Germinal center (tissue), 1 donor: ENCODE measurements at places on chromosomes 1 and 21.

GRCh38 chr1:187516874-187517273 is 688.1 kb downstream of the PLA2G4A start:
- DNase-seq, result no peak

DNA sequence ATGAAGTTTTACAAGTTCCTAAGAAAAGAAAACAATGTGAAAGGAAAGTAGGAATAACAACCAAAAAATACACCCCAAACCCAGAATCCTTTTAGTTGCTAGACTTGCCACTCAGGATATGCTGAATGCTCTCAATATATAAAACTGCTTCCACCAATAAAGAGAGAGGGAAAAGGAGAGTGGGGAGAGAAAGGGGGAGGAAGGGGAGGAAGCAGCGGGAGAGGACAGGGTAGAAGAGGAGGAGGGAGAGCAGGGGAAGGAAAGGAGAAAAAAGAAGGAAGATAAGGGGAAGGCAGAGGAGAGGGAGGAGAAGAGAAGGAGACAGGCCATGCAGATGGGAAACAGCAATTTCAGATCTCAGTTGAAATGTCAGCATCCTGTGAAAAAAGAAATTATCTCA is 198.4 kb downstream of the VAV3 start:
- no peak for DNase-seq

DNA sequence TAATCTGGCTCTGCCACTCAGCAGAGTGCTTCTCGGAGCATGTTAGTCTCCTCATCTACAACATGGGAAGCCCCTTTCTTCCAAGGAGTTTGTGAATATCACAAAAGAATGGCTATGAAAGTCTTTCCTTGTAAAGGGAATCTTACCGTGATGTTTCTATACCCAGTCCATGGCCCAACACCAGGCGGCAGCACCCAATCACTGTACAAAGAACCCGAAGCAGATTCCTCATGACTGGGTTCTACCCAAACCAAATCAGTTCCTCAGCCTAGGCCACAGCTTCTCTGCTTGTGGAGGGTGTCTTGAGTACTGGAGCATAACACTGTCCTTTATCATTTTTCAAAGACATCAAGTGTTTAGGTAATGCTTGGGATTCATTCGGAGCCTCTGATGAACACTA is 16.6 kb upstream of the SLFNL1 start:
- DNase-seq, result no peak

DNA sequence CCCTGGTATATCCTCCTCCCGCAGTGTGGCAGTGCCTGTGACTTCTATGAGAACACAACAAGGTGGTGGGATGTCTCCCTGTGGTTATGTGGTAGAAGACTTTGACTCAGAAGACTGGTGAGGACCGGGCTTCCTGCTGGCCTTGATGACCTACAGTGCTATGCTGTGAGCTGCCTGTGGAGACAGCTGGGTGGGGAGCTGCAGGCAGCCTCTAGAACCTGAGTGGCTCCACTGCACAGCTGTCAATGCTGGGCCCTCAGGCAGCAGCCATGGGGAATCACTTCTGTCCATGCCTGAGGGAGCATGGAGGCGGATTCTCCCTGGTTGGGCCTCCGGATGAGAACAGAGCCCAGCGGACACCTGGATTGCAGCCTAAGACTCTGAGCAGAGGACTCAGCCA is 14.9 kb downstream of the SLC1A7 start:
- no peak for DNase-seq

GRCh38 chr1:221612047-221612777 is 129.7 kb downstream of the DUSP10 start:
- DNase-seq, result no peak

GRCh38 chr1:190759807-190760206 is 282.1 kb upstream of the BRINP3 start:
- DNase-seq, result no peak

- DNase-seq, result no peak
These were observed 14.4 kb downstream of the CXADR start for GRCh38 chr21:17527240-17527639.

DNA sequence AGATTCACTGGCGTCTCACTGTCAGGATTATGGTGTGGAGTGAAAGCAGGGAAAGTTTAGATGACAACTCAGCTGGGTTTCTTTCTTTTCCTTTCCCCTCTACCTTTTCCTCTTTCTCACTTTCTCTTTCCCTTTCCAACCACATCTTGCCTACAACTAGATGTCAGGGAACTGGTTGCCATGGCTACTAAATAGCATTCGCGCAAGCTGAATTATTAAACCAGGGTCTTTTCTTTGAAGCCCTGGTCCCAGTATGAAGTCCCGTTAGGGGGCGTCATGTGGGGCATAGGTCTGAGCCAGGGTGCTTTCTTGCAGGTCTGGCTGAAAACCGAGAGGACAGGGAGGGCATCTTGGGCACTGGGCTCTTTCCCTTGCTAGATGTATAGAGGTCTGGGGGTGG is 168.4 kb upstream of the CACNA1E start:
- DNase-seq, result no peak

GRCh38 chr1:247857069-247857984 is at the start of gene TRIM58:
TRIM58 (plus strand) TSS chr1:247857187; CDS start chr1:247857247, 60 bp downstream.
- peak; percentile 53 for DNase-seq

GRCh38 chr1:160745551-160745950 is 6.5 kb downstream of the SLAMF7 start:
- no peak for DNase-seq

DNA sequence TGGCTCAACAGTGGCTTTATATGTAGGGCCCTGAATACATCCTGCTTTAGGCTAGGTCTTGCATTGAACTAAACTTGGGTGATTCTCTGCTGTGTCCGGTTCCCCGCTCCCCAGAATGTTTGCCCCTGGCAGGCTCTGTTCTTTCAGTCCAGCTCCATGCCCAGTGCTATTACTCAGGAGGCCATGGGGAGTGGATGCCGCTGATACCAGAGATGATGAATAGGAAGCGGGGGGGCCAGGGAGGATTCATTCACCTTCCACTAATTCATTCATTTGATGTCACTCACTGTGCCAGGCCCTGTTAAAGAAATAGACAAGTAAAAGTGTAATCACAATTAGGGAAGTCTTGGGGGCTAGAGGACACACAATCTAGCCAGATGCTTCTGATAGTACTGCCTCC is 83.8 kb downstream of the TMEM53 start:
- DNase-seq, result no peak

DNA sequence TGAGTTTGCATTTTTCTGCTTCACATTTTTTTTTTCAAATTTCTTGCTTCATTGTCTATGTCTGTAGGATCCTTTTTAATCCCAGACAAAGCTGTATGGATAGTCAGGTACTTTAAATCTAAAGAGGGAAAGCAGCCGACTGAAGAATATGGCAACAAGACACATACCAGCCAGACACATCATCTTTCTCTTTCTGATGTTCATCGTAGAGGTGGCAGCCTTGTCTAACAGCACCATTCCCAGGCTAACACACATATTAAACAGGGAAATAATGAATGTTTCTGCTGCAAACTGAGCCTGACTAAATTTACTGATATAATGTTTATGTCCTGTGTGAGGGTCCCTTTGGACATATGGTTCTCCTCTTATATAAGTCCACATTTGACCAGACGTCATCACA is 3.7 kb upstream of the TEKT2 start:
- DNase-seq, result no peak

GRCh38 chr1:159663552-159663951 is 50.8 kb downstream of the CRP start:
- no peak for DNase-seq

- no peak for DNase-seq
These were observed 6.9 kb downstream of the CSRP1 start for GRCh38 chr1:201499795-201500669.

DNA sequence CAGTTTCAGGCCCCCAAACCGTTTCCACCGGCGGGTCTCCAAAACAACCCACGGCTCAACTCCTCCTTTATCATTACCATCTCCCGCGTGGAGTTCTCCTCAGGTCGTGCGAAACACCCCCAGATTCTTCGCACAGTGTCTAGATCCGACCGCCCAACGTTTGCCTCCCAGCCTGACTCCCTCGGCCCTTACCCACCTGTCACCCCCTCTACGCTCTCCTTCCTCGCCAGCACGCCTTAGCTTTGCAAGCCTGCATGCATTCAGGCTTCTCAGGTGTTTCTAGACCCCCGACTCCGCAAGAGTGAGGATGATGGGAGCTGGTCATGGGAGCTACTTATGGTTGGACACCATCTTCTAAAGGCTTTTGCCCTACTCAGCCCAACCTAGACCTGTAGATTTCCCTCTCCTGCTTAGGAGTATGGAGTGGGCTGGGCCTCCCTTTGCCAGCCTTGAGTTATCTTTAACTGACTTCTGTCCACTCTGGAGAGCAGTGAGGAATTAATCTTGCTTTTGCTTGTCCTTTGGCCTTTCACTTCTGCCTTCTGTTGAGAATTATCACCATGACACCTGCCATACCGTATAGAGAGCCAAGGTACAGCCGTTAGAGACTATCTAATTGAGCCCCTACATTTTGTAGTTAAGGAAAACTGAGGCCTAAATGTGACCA is 865 bp downstream of the ATP5IF1 start:
- peak; percentile 17 for DNase-seq

DNA sequence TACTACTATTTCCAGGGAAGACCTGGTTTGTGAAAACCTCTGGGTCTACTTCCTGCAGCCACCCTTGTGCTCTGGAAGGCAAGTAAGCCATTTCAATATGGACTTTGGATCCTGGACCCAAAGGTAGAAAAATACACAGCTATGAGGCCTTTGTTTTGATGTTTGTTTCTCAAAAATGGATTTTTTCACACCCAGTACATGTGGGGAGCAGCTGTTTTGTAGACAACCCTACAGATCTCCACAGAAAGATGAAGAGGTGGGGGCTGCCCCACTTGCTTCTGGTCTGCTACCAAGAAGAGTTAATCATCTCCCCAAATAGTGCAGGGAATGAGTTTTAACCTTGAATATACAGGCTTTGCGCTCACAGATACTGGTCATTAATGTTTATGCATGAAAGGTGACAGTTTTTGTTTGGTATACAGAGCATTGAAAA is 29.2 kb downstream of the ZNF281 start:
- peak; percentile 51 for DNase-seq

DNA sequence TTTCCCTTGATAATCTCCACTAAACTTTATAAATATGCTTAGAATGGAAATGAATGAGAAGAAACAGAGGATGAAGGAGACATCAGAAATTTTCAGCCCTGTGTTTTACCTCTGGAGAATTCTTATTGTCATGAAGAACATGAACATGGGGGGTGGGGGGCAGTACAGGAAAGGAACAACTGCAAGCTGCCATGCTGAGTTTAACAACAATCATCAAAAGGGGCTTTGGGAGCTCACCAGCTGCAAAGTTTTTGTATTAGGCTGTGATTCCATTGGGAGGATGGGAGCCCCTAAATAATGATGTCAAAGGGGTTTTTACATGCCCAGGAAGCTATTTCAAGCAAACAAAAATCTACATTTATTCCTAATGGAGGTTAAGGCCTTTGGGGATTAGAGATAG is 103.3 kb downstream of the AKT3 start:
- no peak for DNase-seq

DNA sequence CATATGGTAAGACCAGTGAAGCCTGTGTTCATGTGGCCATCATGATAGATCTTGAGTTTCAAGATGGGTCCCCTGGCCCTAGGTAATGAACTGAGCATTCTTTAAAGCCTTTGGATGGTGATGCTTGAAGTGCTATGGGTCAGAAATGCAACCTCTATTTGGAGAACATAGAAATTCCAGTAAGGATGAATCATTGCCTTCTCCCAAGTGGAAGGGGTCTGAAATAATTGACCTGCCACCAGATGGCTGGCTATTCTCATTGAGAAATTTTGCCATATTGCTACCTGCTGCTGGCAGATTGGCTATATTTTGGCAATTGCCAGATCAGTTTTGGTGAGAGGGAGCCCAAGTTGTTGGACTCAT is 739 bp upstream of the IFI6 start:
- no peak for DNase-seq

- no peak for DNase-seq
These were observed 11.1 kb downstream of the KRTAP24-1 start for GRCh38 chr21:30271611-30272010.

- DNase-seq, result no peak
These were observed 87.2 kb upstream of the RALGPS2 start for GRCh38 chr1:178637841-178638240.

DNA sequence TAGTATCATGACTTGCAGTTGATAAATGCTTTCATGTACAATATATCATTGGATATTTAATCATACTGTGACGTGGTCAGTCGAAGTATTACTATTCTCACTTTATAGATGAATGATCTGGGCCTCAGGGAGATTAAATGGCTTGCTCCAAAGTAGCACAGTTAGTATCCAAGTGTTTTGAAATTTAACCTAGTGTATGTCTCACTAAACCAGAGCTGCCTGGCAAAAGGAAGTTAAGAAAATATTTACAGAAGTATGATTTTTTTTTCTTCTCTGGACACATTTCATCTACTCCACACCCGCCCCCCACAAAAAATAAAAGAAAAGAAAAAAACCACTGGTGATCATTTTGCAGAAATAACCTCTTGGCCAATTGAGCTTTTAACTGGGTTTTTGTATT is 71.9 kb upstream of the CXADR start:
- DNase-seq, result no peak

DNA sequence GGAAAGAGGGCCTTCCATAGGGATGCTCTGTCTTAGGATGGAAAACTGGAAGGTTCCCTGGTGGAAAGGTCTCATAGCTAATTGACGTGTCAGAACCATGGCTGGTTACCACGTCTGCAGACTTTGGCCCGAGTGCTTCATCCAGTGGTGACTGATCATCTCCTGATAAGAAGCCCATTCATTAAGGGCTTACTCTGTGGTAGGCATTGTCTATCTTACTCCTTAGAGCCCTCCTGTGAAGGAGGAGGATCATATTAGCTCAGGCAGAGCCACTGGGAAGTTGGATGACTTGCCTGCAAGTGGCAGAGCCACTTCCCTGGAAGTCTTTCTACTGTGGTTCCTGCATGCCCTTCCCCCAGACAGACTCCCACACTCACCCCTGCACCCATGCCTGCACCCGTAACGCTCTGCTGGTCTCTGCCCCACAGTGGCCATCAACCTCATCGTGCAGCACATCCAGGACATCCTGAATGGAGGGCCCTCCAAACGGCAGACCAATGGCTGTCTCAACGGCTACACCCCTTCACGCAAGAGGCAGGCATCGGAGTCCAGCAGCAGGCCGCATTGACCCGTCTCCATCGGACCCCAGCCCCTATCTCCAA is 79.9 kb downstream of the UCK2 start:
- DNase-seq, result no peak

DNA sequence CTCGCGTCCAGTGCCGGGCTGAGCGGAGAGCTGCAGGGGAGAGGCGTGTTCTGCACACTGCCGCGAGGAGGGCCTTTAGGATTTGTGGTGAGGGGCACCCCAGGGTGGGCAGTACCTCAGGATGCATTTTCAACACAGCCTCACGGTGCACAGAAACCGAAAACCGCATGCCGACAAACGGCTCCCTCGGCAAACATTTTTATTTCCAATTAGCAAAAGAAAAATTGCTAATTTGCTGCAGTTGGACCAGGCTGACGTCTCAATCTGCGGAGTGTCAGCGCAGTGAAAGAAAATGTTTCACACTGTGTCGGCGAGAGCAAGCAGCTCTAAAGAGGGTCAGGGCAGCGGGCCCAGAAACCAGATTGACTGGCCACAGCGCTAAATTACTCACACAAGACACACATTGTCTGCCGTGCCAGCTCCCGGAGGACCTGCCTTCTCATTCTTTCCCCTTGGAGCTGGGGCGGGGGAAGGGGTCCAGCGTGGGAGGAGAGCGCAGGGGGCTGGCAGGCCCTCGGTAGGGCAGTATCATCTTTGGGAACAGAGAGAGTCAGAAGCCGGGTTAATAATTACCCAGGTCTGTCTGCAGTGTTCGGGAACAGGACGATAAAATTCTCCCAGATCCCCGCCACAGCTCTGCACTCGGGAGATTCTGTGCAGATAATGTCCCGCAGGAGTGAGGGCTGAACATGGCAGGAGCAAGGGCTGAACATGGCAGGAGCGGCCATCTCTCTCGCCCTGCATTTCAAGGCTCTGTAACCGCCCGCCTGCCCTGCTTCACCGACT is 150.2 kb downstream of the PRDM16 start:
- DNase-seq, result no peak
